Stimulated activated CD8-positive, alpha-beta memory T cell treated with anti-CD3 and anti-CD28 coated beads, Interleukin-7, amount 100 ng/mL, for 1 hour (primary cell): ENCODE measurements at places on chromosomes 11 and 22.
A peak's percentile ranks its signal among the peaks of the same experiment; 100 is the strongest.

DNA sequence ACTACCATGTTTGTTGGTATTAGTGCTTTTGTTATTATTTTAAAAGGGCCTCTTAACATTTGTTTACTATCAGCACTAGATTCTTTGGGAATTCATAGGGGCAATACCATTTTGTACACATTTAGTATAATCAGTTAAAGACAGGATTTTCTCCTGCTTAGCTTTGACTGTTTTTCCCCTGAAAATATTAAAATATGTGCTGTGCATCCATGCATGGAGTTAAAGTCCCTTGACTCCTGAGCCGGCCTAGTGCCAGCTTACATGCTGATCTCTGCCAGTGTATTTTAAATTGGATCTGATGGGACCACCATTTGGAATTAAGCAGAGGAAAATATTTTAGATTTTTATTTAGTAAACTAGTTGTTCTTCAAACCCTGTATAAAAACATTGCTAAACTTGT, 161.4 kb downstream of the METTL15 start:
- DNase-seq: no peak

- DNase-seq: no peak
Measured at GRCh38 chr22:27393371-27393770, 408.2 kb downstream of the MN1 start.

- DNase-seq: no peak
Measured at GRCh38 chr11:680970-681369, 14.1 kb downstream of the DEAF1 start.

- peak; percentile 91 for DNase-seq
Measured at GRCh38 chr11:66466225-66467033, at the start of gene PELI3. Gene PELI3 (plus strand): TSS chr11:66466905. CDS start chr11:66468129, 1,224 bp downstream.

GRCh38 chr11:105491394-105491793, 118.5 kb upstream of the GRIA4 start:
- DNase-seq: no peak

DNA sequence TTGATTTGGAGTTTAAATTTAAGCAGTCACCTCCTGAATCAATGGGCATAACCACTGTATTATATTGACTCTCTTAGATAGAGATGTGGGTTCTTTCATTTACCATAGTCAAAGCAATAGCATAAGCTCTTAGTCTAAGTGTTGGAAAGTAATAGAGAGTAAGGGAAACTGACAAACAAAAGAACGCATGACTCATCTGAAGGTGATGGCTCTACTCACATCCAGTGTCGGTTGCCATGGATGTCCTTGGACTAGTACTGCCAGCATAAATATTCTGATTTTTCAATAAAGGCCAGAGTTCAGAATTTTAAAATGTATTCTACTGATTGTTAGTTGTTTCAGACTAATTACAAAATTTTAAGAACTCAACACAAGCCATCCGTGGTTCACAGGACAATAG, 444.9 kb upstream of the DDI1 start:
- DNase-seq: no peak

DNA sequence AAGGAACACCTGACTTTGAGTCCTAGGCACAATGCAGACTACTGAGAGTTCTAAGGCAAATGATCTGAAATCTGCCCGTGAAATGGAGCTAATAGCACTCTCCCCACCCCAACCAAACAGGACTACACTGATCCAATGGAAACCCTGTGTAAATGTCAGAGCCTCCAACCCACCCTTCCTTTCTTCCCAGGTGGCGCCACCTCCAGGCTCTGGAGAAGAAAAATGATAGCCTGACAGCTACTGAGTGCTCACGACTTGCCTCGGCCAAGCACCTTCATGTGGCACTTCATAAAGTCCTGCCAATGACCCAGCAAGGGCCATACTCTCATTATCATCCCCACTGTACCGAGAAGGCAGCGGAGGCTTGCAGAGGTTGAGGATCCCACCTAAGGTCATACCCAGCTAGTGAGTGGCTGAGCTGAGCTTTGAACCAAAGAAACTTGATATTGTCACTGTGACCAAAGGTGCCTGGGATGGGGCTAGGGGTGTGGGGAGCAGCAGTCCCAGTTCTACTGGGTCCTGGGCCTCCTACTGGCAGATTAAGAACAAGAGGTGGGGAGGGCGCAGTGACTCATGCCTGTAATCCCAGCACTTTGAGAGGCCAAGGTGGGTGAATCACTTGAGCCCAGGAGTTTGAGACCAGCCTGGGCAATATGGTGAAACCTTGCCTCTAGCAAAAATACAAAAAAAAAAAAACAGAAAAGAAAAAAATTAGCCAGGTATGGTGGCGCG, 20.5 kb downstream of the TST start:
- DNase-seq: no peak

- no peak for DNase-seq
Measured at GRCh38 chr11:73465871-73466270, 89.7 kb downstream of the RELT start.

DNA sequence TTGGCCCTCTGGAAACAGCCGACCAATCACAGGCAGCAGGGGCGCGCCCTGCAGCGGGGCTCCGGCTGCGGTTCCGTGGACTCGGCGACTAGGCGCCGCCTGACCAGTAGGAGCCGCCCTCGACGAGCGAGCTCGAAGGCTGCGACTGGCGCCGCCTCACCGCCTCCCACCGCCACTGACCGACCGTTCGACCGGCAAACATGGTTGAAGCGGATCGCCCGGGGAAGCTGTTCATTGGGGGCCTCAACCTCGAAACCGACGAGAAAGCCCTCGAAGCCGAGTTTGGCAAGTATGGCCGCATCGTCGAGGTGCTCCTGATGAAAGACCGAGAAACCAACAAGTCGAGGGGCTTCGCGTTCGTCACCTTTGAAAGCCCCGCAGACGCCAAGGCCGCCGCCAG, at the start of gene RBMXL2:
Gene RBMXL2 (plus strand): TSS at position 78 of the 400 bp plus-strand sequence. CDS start 123 bp downstream, at position 201.
- no peak for DNase-seq

- DNase-seq: no peak
Measured at GRCh38 chr11:48182860-48183526, 33.6 kb upstream of the OR4B1 start.

- DNase-seq: no peak
Measured at GRCh38 chr11:95318498-95318897, 87.5 kb upstream of the SESN3 start.

- no peak for DNase-seq
Measured at GRCh38 chr11:47593934-47594855, at the start of gene C1QTNF4. Gene C1QTNF4 (minus strand): TSS chr11:47594411. CDS start chr11:47590810, 3,601 bp downstream.

GRCh38 chr22:42176255-42176915, 45.8 kb upstream of the CYP2D6 start:
- no peak for DNase-seq

- no peak for DNase-seq
Measured at GRCh38 chr22:42991010-42991651, 23.8 kb downstream of the PACSIN2 start.

- no peak for DNase-seq
Measured at GRCh38 chr11:84526250-84526649, 1100.9 kb downstream of the DLG2 start.

- no peak for DNase-seq
Measured at GRCh38 chr11:21640491-21640890, 552.4 kb upstream of the ANO5 start.
